Activated naive CD4-positive, alpha-beta T cell treated with anti-CD3 and anti-CD28 coated beads, Interleukin-2, amount 50 U/mL, for 72 hours (primary cell): ENCODE measurements at places on chromosomes 12 and 14. TPM values are rescaled to one million over a fixed set of nuclear protein-coding genes. Genes with fewer than 3 reads are reported as not detected.

Gene TAS2R13
- 0.23 TPM for total RNA-seq

- no peak for DNase-seq
Observed at GRCh38 chr12:123790905-123791467, 28.9 kb downstream of the DNAH10 start.

Gene NID2
- total RNA-seq = not detected

Gene CLEC6A
- not detected for total RNA-seq

Gene KRT82
- not detected for total RNA-seq

GRCh38 chr12:117119592-117120198 is 20.5 kb upstream of the TESC start:
- DNase-seq = no peak

Gene ALG10B
- total RNA-seq = 14.2 TPM

Gene AGAP2
- 28.9 TPM for total RNA-seq

DNA sequence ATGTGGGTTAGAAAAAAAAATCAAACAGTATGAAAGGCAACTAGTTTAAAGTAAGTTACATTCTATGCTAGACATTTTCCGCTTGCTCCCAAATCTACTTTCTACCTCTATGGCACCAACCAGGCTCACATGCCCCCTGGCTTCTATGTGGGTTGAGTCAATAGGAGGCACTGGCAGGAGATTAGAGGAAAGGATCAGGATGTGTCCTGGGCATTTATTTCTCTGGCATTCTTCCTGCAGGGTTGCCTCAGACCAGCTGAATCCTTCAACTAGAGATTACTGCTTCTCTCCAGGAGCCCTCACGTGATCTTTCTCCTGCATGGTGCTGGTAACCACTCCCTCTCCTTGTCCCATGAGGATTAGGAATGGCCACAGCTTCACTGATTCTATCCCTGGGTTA is 14.9 kb upstream of the CCDC60 start:
- DNase-seq = no peak

- no peak for DNase-seq
Observed at GRCh38 chr12:82698708-82699564, 12.2 kb downstream of the TMTC2 start.
